KBM-7 (cell line): ENCODE measurements at places on chromosomes 2 and 18.
A peak's percentile ranks its signal among the peaks of the same experiment; 100 is the strongest.

DNA sequence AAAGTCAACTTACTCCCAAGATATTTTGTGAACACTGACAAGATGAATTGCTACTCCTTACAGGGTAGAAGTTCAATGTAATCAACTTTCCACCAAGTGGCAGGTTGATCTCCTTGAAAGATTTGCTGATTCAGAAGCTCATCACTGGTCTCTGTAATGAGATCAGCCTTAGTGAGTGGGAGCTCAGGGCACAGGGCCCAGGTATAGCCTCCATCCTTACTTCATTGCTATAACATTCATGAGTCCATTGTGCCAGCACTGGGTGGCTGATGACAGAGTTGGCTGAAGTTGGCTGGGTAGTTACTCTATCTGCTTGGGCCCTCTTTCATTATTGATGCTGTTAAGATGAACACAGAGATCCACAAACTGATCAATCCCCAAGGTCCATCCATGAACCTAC, 379.0 kb downstream of the IRS1 start:
- no peak for DNase-seq

- DNase-seq: no peak
These were observed 1.0 kb downstream of the EPHA4 start for GRCh38 chr2:221571025-221571550.

DNA sequence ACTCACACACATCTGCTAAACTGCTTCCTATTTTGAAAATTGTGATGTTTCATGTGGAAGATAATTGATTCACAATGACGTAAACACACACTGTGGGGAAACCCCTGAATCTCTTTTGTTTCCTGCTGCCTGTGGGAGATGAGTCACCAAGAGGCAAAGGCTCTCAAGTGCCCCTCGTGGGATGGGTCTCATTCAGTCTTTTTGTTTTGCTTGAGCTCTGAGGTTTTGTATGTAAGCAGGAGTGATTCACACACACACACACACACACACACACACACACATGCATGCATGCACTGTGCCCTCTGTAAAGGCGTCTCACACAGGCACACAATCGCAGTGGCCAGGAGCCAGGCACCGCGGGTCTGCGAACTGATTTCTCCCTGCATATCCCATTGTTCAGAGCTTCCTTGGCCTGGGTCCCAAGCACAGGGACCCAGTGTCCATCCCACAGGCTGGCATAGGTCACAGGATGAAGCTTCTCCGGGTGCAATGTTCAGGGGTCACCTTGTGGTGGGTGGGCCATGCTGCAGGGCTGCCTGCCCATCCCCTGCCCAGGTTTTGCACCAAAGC, 12.1 kb upstream of the ARHGEF4 start:
- DNase-seq: peak; percentile 40

- DNase-seq: no peak
These were observed 837.7 kb upstream of the SLC39A10 start for GRCh38 chr2:194819367-194819766.

- no peak for DNase-seq
These were observed 679 bp downstream of the RNF144A start for GRCh38 chr2:6917761-6918421.

GRCh38 chr2:43133708-43134570, 92.5 kb downstream of the ZFP36L2 start:
- DNase-seq: peak; percentile 94

GRCh38 chr2:182672466-182673165, 43.4 kb upstream of the DNAJC10 start:
- DNase-seq: no peak
